ENCODE measurements at places on chromosomes 1 and 21.

DNA sequence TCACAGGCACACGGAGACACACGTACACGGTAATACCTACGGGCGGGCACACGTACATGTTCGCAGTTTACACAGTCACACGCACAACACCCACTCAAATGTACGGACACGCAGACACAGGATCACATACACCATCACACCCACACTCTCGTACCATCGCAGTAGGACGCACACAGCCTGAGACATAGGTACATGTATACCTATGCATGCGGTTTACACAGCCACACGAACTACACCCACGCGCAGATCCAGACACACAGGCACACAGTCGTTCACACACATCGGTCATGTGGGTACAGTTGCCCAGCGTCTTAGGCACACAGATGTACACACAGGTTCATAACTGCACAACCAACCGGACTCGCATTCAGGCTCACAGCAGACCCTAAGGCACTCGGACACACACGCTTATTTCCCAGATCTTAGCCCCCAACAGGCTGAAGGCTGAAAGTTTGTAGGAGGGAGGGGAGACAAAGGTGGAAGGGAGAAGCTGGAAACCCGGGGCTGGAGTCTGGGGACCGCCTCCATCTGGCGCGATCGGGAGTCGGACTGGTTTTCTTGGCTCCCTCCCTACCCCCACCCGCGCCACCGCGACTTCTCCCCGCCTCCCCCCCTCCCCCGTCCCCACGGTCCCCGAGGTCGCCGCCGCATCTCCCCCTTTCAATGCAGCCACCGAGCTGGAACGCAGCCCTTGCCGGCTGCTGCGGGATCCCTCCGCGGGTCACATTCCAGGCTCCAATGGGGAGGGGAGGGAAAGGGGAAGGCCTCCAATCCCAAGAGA lies 51.9 kb upstream of the SYNC start:
- no peak for DNase-seq

- no peak for DNase-seq
Observed at GRCh38 chr21:43716376-43717165, 2.4 kb upstream of the PDXK start.

DNA sequence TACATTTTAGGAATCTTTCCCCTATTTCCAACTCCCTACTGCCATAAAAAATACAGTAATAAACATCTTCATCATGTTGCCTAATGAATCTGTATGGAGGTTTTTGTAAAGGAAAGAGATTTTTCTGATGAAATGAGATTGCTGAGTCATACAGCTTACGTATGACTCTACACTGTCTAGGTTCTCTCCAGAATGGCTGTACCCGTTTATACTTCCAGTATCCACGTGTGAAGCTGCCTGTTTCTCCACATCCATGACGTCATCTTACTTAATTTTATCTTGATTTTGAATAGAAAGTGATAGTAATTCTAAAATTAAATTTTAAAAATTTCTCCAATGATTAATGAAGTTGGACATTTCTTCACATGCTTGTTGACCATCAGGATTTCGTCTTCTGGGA lies 103.7 kb downstream of the COQ8A start:
- no peak for DNase-seq

- no peak for DNase-seq
Observed at GRCh38 chr1:39789571-39790110, 976 bp upstream of the BMP8B start.

- DNase-seq = no peak
Observed at GRCh38 chr1:30329802-30330557, 393.4 kb downstream of the MATN1 start.

- no peak for DNase-seq
Observed at GRCh38 chr1:42463921-42464320, 835 bp downstream of the CCDC30 start.

- no peak for DNase-seq
Observed at GRCh38 chr1:64963466-64963865, 2.9 kb downstream of the JAK1 start.
